ENCODE measurements at places on chromosomes 7 and 10. TPM values are rescaled to one million over a fixed set of nuclear protein-coding genes. Genes with fewer than 3 reads are reported as not detected.

The PAOX gene
- 4.6 TPM for total RNA-seq

The C10orf67 gene
- 0.60 TPM for total RNA-seq

DNA sequence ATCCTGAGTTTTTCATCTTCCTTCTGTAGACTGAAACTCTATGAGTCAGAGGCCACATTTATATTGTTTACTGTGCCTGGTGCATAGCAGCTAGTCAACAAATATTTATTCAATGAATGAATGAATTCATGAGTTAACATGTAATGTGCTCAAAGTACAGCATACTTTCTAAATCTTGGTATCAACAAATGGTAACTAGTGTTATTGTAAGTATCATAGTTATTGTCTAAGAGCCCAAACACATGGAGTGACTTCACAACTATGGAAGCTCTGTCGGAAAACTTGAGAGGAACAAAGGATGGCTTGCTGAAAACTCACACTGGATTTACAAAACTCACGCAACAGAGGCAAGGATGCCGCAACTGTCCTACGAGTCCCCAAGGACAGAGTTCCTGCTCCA is 35.9 kb downstream of the DENND2A start:
- H3K27me3 ChIP-seq = no peaks in the 10 kb centered on the region
- no peak overlapping the region for H3K4me3 ChIP-seq
- H3K27ac ChIP-seq = no peak overlapping the region
- no peaks in the 10 kb centered on the region for H3K4me1 ChIP-seq
- H3K36me3 ChIP-seq = no peaks in the 10 kb centered on the region

GRCh38 chr10:88920198-88920597 is 32.4 kb downstream of the ACTA2 start:
- no peaks in the 10 kb centered on the region for H3K27me3 ChIP-seq
- no peak overlapping the region for H3K4me3 ChIP-seq
- no peak for DNase-seq
- H3K27ac ChIP-seq = no peak overlapping the region
- H3K4me1 ChIP-seq = peaks cover 9% of the 10 kb centered on the region
- H3K36me3 ChIP-seq = peaks cover 17% of the 10 kb centered on the region

DNA sequence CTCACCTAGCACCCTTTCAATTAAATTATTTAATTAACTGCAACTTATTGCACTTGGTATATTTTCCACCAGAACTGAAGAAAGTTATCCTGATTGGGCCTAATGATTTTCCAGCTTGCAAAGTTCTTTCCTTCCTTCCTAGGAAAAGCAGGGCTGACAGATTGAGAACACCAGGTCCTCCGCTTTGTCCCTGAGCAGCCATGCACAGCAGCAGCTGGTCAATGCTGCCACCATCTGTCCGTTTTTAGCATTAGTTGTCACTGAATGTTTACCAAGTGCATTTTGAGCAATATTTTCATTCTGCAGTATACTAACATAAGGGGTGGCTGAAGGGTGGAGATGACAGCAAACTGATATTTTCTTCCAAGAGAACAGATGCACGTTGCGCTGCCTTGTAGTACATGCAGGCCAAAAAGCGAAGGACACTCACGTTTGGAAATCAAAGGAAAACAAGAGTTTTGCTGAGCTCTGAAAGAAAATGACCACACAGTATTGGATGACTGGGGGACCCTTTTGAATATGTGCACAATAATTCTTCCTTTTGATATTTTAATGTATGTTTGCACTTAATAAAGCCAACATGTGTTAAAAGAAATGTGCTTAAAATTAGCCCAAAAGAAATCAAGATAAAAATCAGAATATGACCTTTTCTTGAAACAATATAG is 248.8 kb upstream of the PTN start:
- H3K36me3 ChIP-seq = no peaks in the 10 kb centered on the region
- H3K27me3 ChIP-seq = peaks cover 16% of the 10 kb centered on the region
- no peak overlapping the region for H3K27ac ChIP-seq
